ENCODE measurements at places on chromosomes 3 and 15.

DNA sequence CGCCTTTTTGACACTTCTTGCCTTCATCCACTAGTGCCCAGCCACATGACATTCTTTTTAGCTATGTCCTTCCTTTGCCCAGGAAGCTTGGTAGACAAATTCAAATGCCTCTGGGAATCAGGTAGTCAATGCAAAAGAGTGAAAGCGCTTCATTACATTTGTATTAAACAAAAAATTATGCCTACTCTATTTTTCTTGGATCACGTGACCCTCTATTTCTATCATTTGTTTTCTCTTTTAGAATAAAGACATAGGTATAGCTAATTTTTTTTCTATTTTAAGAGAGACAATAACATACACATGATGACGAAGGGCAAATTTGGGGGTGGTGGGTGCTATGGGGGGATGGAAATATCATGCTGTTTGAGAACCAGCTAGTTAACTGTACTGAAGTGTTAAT, 384.8 kb downstream of the C3orf38 start:
- no peak for DNase-seq

DNA sequence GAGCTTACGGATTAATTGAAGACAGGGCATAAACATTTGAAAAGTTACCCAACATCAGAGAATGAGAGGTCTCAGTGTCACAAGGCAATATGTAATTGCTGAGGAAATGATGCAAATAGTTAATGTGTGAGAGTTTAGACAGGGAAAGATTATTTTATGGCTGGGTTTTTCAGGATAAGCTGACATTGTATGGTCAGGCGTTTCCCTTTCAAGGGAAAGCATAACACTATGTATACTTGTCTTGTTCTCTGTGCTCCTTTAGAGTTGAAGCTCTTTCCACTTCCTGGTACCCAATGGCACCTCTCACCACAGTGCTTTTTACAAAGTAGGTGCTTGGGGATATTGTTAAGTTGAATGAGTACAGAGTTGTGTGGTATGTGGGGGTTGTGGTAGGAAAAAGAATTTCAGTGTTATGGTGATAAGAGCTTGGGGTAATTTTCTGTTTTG, 19.9 kb downstream of the IQGAP1 start:
- DNase-seq, result no peak

DNA sequence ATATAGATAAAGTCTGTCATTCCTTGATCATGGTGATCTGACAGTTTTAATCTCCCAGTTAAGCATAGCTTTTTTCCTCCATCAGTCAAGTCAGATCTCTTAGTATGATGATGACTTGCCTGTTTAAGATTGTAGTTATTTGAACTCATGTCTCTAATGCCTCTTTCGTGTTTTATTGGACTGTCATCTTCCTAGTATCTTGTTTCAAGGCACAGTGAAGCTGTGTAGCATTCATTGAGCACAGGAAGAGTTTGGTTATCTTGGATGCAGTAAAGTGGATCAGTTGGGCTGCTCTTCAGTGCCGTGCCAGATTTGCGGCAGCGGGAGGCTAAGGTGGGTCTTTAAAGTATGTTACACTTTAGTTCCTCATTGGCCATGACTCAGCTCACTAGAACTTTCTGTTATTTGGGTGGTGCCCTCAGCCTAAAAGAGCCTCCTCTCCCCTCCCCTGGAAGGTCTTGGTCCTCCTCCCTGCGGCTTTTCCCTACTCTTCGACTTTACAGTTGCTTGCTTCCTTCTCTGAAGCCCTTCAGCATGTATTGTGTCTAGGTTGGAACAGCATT, 45.7 kb upstream of the SKOR1 start:
- no peak for DNase-seq

- DNase-seq, result no peak
Observed at GRCh38 chr3:134685929-134686802, 35.3 kb upstream of the KY start.

GRCh38 chr15:33923446-33923845, 44.9 kb upstream of the CHRM5 start:
- DNase-seq, result no peak

DNA sequence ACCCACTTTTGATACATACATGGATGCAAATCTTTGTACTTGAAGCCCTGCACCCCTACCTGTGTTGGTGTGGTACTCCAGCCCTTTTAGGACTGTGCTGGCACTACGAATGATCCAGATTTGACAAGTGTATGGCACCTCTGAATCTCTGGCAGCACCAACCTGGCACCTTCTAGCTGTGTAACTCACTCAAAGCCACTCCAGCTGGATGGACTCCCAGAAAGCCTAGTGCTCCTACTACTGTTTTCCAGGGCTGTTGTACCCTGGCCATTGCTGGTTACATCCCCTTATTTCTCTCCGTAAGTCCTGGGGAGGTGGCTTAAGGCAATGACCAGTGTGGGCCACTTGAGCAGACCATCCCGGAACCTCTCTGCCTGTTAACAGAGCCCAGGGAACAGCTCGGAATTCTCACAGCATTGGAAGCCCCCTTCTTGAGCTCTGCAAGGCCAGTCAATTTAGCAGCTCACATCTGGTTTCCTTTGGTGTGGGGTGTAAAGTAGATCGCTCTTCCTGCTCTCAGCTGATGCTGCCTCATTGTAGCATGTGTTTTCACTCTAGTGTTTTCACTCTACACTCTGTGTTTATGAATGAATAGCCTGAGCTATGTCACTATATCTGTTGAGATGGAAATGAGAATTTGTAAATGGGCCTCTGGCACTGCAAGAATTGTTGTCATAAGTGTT, 12.2 kb downstream of the CALML4 start:
- DNase-seq, result no peak

- DNase-seq, result no peak
Observed at GRCh38 chr3:101038393-101038792, 45.2 kb upstream of the ABI3BP start.

- DNase-seq, result no peak
Observed at GRCh38 chr3:30908456-30909037, 14.1 kb upstream of the GADL1 start.

DNA sequence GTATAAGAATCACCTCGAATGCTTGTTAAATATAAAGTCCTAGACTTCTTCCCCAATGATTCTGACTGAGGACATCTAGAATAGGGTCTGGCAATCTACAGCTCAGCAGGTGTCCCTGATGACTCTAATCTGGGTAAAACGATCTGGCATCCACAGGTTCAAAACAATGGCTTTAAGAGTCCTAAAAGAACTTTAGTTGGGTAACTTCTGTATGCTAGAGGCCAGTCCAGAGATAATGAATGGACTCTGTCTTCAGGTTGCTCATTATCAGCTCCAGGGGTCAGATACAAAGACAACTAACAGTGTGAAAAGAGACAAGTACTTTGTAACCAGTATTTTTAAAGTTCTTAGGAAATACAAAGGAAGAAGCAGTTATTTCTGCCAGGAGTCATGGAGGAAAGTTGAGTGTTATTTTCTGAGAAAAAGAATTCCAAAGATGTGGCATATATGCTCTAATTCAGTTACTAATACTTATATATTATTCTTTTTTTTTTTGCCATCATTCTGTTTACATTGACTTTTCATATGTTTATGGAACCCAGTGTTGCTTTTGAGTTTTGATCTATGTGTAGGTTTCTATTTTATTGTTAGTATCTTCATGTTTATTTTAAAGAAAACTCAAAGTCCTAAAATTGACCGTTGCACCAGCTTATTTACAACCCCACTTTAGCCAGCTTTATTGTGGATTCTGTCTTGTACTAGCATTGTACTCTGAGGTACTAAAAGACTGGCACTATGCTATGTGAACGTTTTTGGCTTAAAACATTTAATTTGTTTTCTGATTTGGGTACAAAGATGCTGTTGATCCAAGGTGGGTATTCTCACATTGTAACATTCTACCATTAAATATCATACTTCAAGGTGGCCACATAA, 3.1 kb upstream of the GPR15 start:
- DNase-seq, result no peak

DNA sequence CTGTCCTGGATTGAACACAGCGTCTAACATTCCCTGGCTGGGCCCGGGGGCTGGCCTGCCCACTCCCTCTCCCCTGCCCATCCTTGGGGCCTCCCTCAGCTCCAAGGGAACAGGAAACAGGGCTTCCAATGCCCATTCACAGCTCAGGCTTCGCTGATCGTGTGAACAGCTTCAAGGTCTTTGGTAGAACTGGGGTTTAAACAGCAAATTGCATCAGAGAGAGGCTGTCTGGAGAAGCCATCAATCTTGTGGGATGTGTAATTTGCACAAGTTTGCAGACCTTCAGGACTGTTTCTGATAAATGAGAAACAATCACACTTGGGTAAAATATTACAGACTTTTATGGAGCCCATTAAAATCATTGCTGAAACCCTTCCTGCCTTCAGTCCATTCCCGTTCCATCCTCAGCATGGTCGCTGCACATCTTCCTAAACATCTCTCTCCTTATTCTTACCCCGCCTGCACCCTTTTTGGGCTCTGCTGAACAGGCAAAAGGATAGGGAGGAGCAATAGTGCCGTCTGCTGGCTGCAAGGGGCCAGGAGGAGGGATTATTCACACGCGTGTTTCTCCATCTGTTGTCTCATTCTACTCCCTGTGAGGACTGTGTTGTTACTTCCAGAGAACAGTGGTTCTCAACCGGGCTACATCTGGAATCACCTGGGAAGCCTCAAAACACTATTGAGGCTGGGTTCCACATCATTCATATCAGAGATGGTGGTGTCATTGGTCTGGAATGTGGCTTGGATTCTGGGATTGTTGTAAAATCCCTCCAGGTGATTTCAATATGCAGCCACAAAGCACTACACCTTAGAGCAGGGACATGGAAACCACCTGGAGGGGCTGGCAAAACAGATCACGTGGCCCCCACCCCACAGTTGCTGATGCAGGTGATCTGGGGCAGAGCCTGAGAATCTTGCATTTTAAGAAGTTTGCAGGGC, 116.3 kb downstream of the CLSTN2 start:
- no peak for DNase-seq

- DNase-seq, result no peak
Observed at GRCh38 chr3:104005815-104006214, 1360.9 kb upstream of the ALCAM start.

- DNase-seq, result no peak
Observed at GRCh38 chr3:76242886-76243753, 457.8 kb upstream of the ZNF717 start.

DNA sequence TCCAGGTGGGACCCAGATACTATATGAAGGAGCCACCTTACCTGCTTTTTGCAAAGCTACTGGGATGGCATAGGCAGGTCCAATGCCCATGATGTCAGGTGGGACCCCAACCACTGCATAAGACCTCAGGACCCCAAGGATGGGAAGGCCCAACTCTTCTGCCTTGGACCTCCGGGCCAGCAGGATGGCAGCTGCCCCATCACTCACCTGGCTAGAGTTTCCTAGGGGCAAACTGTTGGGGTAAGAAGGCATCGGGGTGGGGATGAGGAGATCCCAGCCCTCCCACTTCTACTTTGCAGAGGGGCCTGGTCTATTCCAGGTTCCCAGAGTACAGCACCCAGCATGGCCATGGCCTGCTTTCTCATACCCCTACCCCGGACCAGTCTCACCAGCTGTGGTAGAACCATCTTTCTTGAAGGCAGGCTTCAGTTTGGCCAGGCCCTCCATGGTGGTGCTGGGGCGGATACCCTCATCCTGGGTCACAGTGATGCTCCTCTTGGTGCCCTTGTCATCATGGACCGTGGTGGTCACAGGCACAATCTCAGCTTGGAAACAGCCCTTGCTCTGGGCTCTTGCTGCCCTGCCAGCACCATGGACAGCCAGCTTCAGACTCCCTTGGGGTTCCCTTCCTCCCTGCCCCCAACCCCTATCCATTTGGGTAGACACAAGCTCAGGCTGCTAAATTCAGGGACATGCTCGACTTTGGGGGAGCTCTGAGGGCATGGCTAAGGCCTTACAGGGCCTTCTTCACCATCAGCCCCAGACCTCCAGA, 10.6 kb downstream of the ACAA1 start:
- DNase-seq, result no peak

GRCh38 chr3:69868841-69869420, 129.7 kb downstream of the MITF start:
- DNase-seq, result no peak

DNA sequence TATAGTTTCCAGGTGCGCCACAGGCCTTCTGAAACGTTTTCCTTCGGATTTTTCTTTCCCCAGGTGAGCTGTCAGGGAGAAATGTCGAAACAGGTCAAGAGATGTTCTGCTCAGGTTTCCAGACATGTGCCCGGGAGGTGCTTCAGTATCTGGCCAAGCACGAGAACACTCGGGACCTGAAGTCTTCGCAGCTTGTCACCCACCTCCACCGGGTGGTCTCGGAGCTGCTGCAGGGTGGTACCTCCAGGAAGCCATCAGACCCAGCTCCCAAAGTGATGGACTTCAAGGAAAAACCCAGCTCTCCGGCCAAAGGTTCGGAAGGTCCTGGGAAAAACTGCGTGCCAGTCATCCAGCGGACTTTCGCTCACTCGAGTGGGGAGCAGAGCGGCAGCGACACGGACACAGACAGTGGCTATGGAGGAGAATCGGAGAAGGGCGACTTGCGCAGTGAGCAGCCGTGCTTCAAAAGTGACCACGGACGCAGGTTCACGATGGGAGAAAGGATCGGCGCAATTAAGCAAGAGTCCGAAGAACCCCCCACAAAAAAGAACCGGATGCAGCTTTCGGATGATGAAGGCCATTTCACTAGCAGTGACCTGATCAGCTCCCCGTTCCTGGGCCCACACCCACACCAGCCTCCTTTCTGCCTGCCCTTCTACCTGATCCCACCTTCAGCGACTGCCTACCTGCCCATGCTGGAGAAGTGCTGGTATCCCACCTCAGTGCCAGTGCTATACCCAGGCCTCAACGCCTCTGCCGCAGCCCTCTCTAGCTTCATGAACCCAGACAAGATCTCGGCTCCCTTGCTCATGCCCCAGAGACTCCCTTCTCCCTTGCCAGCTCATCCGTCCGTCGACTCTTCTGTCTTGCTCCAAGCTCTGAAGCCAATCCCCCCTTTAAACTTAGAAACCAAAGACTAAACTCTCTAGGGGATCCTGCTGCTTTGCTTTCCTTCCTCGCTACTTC, 3.8 kb downstream of the BHLHE40 start:
- no peak for DNase-seq

- no peak for DNase-seq
Observed at GRCh38 chr15:76071806-76072205, 12.0 kb downstream of the TMEM266 start.

- no peak for DNase-seq
Observed at GRCh38 chr15:73994912-73995622, 551 bp downstream of the PML start.

DNA sequence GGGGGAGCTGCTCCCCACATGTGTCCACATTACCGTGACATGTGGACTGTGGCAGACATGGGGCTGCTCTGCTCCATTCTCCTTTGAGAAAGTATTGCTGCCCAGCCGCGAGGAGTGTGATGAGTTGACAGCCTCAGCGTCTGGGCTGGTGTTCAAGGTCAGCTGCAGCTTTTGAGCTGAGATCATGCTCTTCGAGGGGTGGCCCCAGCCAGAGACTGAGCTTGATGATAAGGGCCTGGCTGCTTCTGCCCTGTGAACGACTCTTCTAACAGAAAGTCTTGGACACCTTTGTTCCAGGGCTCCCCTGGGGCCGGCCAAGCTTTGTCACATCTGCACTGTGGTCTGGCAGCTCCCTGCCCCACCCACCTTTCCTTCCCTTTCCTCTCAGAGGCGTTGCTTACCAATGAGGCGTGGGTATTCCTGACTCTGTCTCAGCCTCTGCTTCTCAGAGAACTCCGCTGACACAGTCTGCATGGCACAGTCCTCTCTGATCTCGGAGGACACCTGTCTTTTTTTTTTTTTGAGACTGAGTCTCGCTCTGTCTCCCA, 86.6 kb downstream of the CHRD start:
- DNase-seq, result no peak

- no peak for DNase-seq
Observed at GRCh38 chr3:69740103-69741021, 1.1 kb downstream of the MITF start.

GRCh38 chr3:10757021-10757820, 58.8 kb upstream of the SLC6A11 start:
- no peak for DNase-seq
